NCI-H345 (cell line): ENCODE measurements at places on chromosomes 6 and 20.

DNA sequence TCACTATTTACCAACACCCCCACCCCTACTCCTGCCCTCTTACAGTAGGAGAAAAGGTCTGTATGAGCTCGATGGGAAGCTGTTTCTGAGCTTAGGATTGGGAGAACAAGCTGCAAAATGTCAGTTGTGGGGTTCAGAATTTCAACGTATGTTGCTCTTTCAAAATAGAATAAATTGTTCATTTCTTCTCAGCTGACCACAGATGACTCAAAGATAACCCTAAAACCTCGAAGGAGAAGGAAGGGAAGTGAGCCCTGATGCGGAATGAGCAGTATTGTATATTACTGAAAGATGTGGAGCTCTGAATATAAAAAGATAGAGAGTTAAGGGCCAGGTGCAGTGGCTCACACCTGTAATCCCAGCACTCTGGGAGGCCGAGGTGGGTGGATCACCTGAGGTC, 35.9 kb upstream of the MYLIP start:
- no peak for DNase-seq

GRCh38 chr6:8558953-8559352, 123.6 kb upstream of the SLC35B3 start:
- no peak for DNase-seq

- DNase-seq, result no peak
Measured at GRCh38 chr6:111666847-111667246, 61.2 kb upstream of the TRAF3IP2 start.

DNA sequence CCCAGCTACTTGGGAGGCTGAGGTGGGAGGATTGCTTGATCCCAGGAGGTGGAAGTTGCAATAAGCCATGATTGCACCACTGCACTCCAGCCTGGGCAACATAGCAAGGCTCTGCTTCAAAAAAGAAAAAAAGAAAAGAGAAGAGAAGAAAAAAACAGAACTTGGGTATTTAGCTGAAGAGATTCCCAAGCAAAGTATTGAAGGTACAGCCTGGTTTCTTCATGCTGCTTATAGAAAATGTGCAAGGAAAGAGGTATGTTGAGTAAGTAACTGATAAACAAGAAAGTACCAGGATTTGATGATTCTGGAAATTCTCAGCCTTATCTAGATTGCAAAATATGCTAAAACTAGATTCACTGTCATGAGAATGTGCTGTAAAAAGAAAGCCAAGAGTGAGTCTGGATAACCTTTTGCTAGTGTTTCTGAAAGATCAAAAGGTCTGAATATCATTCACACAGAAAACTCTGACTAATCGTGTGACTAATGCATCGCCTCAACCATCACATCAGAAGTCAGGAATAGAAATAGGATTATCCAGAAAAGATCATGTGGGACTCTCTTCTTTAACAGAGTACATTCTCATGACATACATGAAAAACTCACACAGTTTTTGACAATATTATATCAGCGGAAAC, 32.4 kb upstream of the NOP56 start:
- DNase-seq, result no peak

- no peak for DNase-seq
Measured at GRCh38 chr6:126541806-126542491, 202.0 kb downstream of the CENPW start.
